ENCODE measurements at places on chromosomes 3 and 15.

GRCh38 chr3:147713234-147714133 is 304.3 kb downstream of the ZIC1 start:
- no peak for DNase-seq

- DNase-seq: no peak
Observed at GRCh38 chr3:24161841-24162240, 216.8 kb downstream of the NR1D2 start.

GRCh38 chr3:132803889-132804288 is 81.7 kb upstream of the NPHP3 start:
- DNase-seq: no peak

DNA sequence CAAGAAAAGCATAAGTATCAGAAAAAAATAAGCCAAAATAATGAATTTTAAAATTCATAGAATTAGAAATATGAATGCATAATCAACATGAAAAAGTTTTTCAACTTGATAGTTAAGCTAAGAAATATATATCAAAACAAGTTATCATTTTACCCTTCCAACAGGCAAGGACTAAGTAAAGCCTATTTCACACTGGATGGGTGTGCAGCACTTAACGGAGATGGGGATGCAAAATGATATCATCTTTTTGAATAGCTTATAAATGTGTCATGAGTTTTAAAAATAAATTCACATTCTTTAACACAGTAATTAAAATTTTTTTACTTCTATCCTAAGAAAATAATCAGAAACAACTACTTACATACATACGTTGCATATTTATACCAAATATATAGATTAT is 20.9 kb downstream of the PIK3R4 start:
- no peak for DNase-seq

DNA sequence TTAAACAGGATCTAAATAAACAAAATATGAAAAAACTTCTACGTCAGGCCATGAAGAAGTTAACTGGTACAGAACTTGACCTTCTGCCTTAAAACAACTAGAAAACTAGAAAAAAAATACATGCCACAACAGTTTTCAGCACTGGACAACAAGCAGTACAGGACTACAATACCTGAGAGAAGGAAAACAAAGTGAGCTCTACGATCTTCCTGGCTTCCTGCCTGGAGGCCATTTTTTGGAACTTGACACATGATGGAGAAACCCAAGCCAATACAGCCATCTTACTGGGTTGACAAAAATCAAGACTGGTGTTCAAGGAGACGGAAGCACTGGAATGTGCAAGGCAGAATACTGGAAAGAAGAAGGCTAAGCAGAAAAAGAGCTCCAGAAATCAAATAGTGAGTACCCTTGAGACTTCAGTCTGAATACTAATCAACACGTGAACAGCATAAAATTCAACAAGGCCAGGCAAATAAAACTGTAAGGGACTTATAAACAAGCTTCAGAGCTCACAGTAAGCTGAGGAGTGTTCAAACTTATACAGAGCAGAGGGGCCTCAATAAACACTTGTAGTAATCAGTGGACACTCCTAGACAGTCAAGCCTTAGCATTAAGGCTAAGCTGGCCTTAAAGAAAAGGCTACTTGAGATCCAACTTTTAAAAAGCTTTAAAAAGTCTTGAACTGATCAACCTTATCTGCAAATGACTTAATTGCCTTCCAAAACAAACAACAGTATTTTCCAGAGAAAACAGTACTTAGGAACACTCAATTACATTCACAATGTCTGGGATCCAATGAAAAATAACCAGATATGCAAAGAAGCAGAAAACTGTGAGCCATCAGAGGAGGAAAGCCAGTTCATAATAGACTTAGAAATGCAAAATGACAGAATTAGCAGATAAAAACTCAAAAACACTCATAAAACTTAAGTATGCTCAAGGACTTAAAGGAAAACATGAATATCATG is 63.2 kb downstream of the DLG1 start:
- DNase-seq: no peak
